ENCODE measurements at places on chromosomes 12 and 14. TPM values are rescaled to one million over a fixed set of nuclear protein-coding genes. Genes with fewer than 3 reads are reported as not detected.

PLD4 gene
- total RNA-seq: 0.04 TPM

CAMKK2 gene
- total RNA-seq: 35.9 TPM

OAS2 gene
- 46.6 TPM for total RNA-seq

GNB3 gene
- total RNA-seq: 0.78 TPM

PTCSC3 gene
- total RNA-seq: not detected

KRT77 gene
- total RNA-seq: not detected

LIN7A gene
- not detected for total RNA-seq

IL31 gene
- total RNA-seq: 4.1 TPM

KRT85 gene
- total RNA-seq: not detected

SLC38A4 gene
- total RNA-seq: not detected

TRIM9 gene
- 1.0 TPM for total RNA-seq

GRCh38 chr12:6696690-6697583 is 3.7 kb downstream of the PIANP start:
- no peak for DNase-seq

DNA sequence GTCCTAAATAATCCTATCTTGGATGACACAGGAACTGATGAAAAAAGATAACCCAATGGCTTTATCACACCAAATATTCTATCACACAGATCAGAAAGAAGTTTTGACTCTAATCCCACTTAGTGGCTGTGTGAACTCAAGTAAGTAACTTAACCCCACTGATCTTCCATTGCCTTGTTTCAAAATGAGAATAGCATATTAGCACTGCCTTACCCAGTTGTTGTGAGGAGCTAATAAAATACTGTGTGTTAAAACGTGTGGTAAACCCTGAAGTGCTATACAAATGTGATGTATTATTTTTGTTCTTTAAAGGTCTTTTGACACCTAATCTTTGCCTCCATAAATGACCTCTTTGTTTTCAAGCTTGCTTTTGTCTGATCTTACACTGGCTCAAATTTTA is 60.9 kb upstream of the ARID2 start:
- DNase-seq: no peak

GRCh38 chr14:82438436-82438835 is 904.8 kb upstream of the SEL1L start:
- DNase-seq: no peak

GRCh38 chr12:91959220-91959619 is 186.4 kb downstream of the BTG1 start:
- no peak for DNase-seq

- DNase-seq: no peak
These were observed 19.6 kb downstream of the MLXIP start for GRCh38 chr12:122097927-122098756.

DNA sequence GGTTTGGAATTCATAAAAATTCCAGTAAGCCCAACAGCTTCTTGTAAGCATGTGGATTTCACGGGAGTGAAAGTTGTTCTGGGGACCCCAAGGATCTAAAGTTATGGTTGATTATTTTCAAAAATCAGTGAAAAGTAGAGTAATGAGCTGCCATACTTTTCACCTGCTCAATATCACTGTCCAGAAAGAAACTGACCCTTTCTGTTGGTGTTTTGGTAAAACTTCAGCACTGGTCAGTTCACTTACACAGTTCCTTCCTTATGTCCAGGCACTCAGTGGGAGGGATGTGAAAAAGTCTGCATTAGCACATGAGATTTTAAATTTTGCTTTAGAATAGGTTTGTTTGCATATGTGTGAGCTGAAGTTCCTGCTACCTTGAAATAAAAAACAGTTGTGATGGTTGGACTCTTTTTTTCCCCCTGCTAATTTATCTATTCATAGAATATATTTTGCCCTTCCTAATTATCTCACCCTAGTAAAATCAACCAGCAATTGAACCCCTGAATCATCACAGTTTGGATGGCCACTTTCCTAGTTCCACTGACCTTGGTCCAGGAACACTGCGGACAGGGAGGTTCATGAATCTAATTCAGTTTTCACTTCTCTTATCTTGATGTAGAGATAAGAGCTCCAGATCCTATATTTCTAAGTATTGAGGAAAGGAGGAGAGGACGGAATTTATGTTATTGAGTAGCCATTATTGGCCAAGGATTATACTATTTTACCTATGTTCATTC is 25.8 kb downstream of the CFL2 start:
- no peak for DNase-seq

- DNase-seq: no peak
These were observed 35.2 kb downstream of the POLR3B start for GRCh38 chr12:106392759-106393158.

DNA sequence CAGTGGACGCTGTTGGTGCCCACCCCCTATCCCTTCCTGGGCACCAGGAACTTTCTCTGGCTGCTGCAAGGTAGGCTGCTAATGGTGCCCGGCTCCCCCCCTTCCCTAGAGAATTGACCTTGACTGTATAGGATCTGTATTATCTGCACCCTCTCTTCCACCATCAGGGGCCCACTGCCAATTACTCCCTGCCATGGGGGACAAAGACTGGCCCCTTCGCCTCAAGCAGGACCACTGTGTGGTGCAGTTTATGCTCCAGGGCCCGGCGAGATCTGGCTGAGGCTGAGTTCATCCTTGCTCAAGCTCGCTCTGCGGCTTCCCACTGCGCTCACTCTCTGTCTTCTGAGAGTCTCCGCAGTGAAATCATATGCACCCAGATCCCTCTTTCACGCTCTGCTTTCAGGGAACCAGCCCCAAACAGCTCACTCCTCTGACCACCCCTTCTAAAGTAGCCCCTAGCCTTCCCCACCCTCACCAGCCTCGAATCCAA is 95.2 kb downstream of the LGMN start:
- no peak for DNase-seq

DNA sequence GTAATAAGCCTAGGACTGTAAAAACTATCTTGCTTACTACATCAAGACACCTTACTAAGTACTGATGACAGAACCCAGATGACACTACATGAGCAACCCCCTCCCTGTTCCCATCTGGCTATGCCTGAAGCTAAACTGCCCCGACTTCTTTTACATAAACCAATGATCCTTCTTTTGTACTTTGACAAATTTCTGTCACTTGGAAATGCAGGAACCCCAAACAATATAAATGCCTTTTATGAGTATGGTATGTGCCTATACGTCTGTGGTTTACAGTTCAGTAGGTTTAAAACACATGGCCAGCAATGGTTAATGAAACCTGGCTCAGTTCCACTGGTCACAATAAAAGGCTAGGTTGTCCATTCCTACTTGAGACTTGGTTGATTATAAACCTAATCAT is 6.1 kb downstream of the SYCP3 start:
- DNase-seq: no peak

DNA sequence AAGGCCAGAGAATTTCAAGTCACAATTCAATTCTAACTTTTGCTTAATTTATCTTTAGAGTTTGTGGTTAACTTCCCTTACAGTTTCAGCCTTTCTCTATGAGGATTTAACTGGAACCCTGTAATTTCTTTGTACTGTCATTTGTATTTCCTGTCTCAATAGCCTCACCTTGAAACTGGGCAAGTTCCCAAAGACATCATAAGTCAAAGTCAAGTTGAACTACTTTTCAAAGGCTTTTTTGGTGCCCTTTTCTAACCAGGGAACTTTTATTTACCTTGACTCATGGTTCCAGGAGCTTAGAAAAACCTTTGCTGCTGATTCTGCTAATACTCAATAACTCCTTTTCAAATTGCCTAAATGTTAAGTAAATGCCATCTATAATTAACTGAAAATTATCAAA is 200.8 kb upstream of the KRR1 start:
- no peak for DNase-seq

GRCh38 chr12:93825931-93826555 is 148.9 kb downstream of the CRADD start:
- DNase-seq: no peak

GRCh38 chr14:106875503-106875902 is 1349.1 kb downstream of the TMEM121 start:
- DNase-seq: no peak

DNA sequence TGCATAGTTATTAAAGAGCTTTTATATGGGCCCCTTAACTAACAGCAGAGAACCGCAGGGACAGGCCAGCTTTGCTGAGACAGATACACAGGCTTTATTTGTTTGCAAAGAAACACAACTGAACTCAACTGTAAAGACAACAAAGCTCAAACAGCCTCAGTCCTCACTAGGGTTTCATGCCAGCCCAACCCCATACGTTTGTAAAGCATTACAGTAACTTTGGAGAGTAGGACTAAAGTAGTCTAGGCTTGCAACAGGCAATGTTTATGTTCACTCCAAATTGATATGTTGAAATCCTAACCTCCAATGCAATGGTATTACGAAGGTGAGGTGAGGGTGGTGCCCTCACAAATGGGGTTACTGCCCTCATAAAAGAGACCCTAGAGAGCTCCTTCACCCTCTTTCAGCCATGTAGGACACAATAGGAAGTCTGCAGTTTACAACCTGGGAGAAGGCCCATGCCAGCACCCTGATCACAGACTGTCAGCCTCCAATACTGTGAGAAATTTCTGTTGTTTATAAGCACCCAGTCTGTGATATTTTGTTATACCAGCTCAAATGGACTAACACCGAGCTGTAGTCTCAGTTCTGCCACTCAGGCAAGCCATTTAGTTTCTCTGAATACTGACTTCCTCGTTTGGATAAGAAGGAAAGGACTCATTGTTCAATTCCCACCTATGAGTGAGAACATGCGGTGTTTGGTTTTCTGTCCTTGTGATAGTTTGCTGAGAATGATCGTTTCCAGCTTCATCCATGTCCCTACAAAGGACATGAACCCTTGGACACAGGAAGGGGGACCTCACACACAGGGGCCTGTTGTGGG is 35.2 kb downstream of the PPM1H start:
- DNase-seq: no peak

GRCh38 chr12:75289753-75290152 is 40.4 kb downstream of the CAPS2 start:
- DNase-seq: no peak

DNA sequence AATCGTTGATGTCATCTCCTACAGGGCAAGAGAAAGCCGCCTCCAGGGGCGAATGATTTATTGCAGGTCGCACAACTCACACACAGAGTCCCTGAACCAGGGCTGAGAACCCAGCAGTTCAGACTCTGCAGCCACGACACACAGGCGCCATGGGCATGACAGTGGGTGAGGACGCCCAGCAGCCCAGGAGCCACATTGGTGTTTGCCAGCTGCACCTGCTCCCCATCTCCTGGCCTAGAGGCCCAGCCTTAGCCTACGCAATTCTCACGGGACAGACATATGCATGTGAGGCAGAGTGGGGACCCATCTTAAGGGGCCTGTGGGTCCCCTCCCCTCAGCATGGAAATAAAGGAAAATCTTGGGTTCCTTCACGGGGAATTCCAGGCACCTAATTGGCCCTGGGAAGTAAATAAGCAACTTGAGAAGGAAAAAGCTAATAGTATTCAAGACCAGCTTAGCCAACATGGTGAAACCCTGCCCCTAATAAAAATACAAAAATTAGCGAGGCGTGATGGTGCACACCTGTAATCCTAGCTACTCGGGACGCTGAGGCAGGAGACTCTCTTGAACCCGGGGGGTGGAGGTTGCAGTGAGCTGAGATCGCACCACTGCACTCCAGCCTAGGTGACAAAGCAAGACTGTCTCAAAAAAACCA is 69.3 kb downstream of the RIMBP2 start:
- no peak for DNase-seq

- no peak for DNase-seq
These were observed 60.3 kb upstream of the NTF3 start for GRCh38 chr12:5371631-5372030.

DNA sequence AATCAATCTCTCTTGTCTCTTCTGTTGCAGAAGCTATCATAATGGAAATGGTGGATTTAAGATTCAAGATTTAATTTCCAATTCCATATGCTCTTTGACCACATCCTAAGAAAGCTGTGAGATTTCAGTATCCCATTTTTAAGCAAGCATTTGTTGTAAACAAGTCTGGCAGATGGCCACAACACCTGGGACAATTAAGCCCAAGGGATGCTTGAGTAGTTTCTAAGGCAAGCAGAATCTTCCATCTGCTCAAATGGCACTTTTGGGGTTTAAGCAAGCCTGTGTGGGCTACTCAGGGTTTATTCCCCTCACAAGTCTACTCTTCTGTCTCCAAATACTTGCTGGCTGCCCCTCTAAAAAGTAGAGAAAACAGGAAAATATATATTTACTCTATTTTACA is 304.7 kb upstream of the SYT1 start:
- no peak for DNase-seq

DNA sequence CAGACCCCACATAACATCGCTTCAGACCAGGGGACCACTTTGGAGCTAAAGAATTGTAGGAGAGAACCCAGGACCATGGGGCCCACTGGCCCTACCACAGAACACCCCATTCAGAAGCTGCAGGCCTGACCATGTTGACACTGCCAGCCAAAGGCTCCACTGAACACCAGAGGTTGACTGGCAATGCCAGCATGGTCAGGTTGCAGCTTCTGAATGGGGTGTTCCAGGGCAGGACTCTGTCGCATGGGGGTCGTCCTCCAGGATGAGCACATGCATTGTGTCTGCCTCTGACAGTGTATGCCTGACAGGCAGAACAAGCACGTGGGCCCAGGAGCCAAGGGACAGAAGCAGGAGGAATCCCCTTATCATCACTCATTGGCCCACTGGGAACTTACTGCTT is 34.1 kb downstream of the DIO3 start:
- no peak for DNase-seq

DNA sequence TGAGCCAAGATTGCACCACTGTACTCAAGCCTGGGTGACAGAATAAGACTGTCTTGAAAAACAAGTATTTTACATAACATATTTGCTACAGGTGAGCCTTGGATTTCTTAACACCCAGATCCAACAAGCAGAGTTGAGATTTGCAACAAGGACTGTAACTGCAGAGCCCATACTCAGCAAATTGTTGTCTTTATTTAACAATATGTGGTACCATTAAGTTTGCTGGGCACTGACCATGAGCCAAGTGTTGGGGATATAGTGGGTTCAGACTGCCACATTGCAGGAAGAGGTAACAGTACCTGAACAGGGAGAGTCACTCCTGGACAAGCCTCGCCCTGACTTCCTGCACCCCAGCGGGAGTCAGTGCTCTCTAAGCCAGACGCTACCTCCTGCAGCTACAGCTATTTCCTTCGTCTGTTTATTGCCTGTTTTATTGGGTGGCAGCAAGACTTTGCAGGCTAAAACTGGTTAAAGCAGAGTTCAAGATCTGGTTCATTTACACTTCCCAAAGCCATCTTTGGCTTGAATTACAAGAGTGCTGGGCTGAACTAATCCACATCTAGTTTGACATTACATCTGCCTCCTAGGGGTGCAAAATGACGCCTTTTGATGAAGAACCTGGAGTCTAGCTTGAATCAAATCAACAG is 12.5 kb downstream of the AHSA1 start:
- DNase-seq: no peak

DNA sequence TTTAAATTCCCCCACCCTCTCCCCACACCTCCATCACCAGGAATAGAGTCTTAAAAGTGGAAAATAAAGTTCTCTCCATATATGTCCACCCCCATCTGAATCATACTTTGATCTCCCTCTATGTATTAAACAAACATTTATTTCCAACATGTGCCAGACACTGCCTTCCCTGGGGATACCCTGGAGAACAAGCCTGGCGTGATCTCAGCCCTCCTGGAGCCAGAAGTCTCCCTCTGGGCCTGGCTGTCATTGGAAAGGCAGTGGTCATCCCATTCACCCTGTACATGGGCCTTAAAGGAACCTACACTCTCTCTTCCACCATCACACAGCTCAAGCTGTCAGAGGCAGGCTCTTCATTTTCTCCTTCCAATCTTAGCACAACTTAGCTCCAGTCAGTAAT is 143.6 kb downstream of the EMP1 start:
- no peak for DNase-seq

- DNase-seq: no peak
These were observed 265.6 kb downstream of the TMEM117 start for GRCh38 chr12:44101475-44101874.
